NCI-H1436 treated with DMSO at 0.1 percent for 48 hours (cell line): ENCODE measurements at places on chromosomes 1 and 21.
A peak's percentile ranks its signal among the peaks of the same experiment; 100 is the strongest.

DNA sequence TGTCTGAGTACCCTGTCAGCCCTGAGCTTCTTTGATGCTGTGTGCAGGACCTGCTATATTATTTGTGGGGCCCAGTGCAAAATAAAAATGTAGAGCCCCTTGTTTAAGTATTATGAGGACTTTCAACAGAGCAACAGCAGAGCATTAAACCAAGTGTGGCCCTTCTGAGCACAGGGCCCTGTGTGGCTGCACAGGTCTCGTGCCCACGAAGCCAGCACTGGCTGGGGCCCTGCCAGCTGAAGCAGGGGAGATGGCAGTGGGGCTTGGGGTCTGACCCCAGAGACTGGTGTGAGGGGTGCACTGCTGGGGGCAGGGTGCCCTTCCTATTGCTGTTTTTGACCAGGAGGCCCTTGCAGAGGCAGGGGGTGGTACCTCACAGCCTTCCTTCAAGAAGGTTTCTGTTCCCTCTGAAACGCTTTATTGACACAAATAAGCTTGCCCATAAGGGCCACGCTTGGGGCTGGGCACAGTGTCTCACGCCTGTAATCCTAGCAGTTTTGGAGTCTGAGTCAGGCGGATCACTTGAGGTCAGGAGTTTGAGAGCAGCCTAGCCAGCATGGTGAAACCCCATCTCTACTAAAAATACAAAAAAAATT lies 2.2 kb upstream of the SEMA4A start:
- no peak for DNase-seq

DNA sequence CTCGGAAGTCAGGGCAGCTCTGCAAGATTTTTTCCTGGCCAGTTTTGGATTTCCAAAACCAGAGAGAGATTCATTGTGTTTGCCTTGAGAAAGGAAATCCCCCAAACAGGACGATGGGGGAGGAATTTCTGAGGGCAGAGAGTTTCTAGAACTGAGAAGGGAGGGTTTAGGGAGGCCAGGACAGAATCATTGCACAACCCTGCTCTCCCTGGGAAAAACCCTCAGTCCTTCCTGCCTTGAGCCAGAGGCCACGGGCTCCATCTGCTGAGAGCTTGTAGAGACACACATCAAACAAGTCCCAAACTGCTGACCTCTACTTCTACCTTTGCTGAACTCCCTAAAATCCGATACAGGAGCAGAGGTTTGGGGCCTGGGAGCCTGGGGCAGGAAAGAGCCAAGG lies 99.7 kb downstream of the NMNAT2 start:
- no peak for DNase-seq

DNA sequence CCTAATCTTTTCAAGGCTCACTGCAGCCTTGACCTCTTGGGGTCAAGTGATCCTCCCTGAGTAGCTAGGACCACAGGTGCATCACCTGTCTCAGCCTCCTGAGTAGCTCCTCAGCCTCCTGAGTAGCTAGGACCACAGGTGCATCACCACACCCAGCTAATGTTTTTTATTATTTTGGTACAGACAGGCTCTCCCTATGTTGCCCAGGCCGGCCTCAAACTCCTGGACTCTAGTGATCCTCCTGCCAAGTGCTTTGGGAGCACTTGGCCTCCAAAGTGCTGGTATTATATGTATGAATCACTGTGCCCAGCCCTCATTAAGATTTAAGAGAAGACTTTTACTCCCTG lies 58.5 kb upstream of the S1PR1 start:
- DNase-seq, result no peak

- no peak for DNase-seq
Observed at GRCh38 chr1:199858856-199859255, 168.7 kb upstream of the NR5A2 start.

DNA sequence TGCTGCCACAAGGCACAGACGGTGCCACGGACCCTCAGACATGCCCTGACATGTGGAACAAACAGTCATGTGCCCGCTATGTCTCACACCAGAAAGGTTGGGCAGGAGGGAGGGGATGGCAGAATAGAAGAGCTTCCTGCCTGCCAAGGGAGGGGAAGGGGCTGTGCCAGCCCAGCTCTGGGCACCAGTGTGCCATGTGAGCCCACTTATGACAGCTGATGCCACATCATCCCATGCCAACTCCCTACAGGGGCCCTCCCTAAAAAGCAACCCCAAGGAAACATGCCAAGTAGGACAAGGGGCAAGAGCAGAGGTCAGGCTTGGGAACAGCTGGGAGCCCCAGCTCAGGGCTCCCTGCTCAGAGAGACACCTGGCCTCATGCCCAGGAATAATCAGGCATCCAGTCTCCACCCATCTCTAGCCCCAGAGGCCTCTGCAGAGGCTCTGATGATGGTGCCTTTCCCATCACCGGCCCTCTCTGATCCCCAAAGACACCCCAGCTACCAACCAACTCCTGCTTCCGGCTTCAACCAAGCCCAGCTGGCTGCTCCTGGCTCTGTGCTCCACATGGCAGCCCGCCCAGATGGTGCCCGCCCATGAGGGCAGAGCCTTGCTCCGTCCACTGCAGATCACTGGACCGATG lies 10.3 kb downstream of the ADGRB2 start:
- DNase-seq, result no peak

- no peak for DNase-seq
Observed at GRCh38 chr1:229856009-229856650, 210.9 kb upstream of the GALNT2 start.

DNA sequence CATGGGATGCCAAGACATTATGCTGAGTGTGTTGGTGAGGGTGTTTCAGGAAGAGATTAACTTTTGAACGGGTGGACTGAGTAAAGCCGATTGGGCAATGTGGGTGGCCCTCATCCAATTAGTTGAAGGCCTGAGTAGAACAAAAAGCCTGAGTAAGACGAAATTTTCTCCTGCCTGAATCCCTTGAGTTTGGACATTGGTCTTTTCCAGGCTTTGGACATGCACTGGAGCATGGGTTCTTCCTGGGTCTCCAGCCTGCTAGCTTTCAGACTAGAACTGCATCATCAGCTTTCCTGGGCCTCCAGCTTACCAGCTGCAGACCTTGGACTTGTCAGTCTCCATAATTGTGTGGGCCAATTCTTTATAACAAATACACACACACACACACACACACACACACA lies 63.6 kb downstream of the NIBAN1 start:
- no peak for DNase-seq

DNA sequence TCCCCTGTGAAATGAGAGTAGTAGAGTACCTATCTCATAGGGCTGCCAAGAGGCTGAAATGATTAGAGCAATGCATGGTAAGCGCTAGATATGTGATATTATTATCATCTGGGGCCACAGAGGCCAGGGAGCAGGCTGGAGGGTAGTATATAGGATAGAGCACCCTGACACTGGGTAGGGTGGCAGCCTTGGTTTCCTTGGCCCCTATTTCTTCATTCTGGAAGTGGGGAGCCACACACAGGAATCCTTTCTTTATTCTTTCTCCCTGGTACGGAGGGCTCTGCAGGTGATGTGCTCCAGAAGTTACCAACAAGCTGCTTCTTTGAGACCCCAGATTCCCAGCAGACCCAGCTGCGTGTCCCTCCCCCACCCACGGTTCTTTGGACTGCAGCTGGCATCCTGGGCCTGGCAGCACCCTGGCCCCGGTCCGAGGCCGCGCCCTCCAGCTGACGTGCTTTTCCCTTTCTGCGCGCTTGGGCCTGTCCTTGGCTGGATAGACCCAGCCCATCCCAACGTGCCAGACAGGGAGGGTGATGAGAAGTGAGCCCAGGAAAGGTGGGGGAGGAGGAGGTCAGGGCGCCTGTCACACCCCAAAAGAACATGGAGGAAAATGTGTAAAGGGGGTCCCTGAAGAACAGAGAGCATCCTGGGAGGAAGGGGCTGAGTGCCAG lies 18.2 kb downstream of the INAVA start:
- no peak for DNase-seq

DNA sequence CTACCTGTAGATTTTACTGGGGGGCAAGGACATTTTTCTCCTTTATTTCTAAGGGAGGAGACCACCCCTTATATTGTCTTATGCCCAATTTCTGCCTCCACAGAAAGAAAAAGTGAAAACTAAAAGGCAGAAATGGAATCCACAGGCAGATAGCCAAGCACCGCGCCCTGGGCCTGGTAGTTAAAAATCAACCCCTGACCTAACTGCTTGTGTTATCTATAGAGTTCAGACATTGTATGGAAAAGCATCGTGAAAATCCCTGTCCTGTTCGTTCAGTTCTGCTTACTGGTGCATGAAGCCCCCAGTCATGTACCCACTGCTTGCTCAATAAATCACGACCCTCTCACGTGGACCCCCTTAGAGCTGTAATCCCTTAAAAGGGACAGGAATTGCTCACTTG lies 33.7 kb upstream of the IL6R start:
- no peak for DNase-seq

DNA sequence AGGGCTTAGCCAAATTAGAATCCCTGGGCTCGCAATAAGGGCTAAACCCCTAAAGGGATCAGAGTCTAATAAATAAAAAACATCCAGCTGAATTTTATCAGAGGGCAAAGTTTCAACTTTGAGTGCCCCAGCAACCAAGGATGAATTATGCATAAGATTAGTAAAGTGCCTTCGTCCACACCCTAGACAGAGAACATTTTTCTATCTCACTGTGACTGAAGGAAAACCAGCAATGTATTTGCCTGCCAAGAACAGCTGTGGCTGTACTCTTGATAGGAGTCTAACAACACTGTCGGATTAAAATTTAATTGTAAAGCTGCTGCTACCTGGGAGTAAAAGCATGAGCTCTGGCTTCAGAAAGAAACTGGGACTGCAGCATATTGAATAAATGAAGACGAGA lies 23.3 kb downstream of the WNT2B start:
- DNase-seq, result no peak

DNA sequence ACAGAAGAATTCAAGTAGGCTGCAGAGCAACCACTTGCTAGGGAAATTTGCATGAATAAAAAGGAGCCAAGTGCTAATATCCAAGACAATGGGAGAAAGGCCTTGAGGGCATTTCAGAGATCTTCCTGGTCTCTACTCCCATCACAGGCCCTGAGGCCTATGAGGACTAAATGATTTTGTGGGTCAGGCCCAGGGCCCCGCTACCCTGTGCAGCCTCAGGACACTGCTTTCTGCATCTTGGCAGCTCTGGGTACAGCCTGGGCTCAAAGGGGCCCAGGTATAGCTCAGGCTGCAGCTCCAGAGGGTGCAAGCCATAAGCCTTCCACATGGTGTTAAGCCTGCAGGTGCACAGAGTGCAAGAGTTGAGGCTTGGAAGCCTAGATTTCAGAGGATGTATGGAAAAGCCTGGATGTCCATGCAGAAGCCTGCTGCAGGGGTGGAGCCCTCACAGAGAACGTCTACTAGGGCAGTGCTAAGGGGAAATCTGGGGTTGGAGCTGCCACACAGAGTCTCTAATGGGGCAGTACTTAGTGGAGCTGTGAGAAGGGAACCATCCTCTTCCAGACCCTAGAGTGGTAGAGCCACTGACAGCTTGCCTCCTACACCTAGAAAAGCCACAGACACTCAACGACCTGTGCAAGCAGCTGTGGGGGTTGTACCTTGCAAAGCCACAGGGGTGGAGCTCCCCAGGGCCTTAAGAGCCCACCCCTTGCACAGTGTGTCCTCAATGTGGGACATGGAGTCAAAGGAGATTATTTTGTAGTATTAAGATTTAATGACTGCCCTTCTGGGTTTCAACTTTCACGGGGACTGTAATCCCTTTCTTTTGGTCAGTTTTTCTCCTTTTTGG lies 13.7 kb upstream of the ACTRT2 start:
- DNase-seq, result no peak

DNA sequence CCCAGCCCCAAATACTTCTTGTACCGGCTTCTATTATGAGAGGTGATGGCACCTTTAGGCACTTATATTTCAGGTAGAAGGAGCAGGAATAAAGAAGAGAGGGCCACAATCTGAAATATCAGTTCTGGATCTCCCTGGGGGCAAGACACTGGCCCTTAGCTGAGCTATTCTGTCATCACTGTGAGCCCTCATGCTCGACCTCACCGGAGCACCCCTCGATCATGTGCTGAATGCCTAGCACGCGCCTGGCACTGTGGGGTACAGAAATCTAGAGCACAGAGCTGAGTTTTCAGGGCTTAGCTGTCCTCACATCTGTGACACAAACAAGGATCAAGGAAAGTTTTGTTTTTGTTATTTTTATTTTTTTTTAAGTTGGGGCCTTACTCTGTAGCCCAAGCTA lies 7.6 kb upstream of the MX1 start:
- DNase-seq, result no peak

- no peak for DNase-seq
Observed at GRCh38 chr1:110239441-110240430, 29.6 kb downstream of the KCNC4 start.

GRCh38 chr1:81305997-81306452 lies 494.7 kb upstream of the ADGRL2 start:
- peak; percentile 40 for DNase-seq

DNA sequence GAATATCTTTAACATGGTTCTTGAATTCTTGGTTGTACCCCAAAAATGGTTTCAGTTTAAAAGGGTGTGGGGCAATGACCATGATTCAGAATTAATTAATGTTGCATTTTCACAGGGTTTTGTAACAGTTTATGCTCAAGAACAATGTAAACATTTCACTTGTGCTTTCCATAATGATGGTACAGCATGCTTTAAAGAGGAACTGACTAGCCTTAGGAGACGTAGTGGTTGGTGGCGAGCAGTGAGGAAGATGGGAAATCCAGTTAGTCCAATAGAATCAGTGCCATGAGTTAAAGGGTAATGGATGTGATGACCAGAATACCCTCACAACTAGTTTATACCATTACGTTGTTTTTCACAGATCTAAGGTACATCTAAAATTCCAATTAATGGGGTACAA lies 138.0 kb downstream of the HS2ST1 start:
- no peak for DNase-seq

DNA sequence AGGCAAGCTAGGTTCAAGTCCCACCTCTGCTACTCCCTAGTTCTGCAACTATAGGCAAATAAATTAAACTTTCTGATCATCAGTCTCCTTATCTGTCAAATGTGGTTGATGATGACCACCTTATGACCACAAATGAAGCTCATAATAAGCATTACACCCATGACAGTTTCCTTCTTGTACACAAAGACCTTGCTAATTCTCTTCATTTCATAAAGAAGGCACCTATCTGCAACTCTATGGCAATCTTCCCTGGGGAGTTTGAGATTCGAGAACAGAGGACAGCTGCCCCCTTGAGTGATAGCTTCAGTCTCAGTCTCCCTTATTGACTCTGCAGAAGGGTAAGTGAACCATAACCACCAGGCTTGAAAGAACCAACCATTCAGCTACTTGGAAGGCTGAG lies 503.1 kb upstream of the DAB1 start:
- no peak for DNase-seq

DNA sequence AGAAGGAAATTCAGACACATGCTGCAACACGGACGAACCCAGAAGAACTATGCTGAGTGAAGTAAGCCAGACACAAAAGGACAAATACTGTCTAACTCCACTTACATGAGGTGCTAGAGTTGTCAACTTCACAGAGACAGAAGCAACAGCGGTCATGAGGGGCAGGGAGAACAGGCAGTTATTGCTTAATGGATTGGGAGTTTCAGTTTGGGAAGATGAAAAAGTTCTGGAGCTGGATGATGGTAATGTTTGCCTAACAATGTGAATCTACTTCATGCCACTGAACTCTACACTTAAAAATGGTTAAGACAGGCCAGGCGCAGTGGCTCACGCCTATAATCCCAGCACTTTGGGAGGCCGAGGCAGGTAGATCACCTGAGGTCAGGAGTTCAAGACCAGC lies 12.1 kb downstream of the PARP1 start:
- DNase-seq, result no peak
